Foreskin melanocyte (primary cell): ENCODE measurements at places on chromosomes 6 and 20.

DNA sequence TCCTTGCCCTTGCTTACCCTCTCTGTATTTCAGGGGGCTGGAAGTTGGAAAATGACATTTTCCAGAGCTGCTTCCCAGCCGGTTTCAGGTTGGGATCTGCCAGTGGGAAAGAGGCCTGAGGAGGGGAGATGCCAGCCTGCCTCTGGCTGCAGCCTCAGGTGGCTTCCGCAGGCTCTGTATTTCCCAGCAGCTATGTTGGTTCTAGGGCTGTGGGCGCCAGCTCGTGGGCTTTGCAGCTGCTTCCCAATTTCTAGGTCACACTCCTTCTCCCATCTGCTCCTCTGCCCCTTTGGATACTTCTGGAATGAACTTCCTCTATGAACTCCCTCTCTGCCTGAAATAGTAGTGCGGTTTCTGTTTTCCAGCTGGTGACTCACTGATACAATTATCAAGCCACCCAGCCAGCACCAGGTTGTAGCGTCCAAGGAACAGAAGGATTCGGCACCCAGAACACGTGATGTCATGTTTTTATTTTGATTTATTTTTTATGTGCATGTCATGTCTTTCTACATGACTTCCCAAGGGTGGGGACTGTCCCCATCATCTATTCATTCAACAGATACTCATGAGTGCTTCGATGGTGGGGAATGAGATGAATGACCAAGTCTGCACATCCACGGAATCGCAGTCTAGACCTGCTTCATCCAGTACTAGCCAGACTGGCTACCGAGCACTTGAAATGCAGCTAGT is 38.0 kb downstream of the TGM2 start:
- no peak for DNase-seq

- DNase-seq: no peak
These were observed 5.4 kb downstream of the NOX3 start for GRCh38 chr6:155450240-155450581.

DNA sequence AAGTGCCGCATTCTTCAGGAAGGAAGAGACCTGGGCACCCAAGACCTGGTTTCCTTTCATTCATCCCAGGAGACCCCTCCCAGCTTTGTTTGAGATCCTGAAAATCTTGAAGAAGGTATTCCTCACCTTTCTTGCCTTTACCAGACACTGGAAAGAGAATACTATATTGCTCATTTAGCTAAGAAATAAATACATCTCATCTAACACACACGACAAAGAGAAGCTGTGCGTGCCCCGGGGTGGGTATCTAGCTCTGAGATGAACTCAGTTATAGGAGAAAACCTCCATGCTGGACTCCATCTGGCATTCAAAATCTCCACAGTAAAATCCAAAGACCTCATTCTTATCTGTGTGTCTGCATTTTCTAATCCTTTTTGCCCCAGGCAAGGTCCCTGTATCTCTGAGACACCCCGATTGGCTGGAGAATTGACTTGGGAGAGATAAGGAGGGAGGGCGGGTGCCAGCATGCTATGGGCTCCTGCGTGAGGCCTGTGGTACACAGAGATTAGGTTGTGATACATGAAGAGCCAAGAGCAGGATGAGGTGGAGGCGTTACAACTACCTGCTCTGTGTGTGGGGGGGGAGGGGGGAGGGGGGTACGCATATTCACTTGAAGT is 4.8 kb downstream of the MUC21 start:
- DNase-seq: no peak

GRCh38 chr6:138510093-138510492 is 10.8 kb upstream of the NHSL1 start:
- no peak for DNase-seq

- no peak for DNase-seq
These were observed 30.6 kb upstream of the PIM1 start for GRCh38 chr6:37139230-37139962.

DNA sequence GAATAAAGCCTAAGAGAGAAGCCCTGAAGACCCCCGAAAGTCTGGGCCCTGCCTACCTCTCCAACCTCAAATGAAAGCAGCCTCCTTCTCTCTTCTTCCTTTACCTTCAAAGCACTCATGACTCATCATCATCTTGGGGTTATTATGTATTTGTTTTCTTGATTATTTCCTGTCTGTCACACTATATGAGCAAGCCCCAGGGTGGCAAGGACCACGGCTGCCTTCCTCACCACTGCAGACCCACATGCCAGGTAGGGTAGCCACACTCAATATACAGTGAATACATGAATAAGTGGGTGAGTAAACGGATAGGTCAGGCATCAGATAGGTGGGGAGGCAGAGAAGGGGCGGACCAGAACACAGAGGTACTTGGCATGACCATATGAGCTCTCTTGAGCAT is 8.8 kb downstream of the WFDC3 start:
- DNase-seq: no peak
